ENCODE measurements at places on chromosomes 6 and 20.

GRCh38 chr6:35064290-35064689 lies 76.8 kb downstream of the TCP11 start:
- DNase-seq: no peak

- DNase-seq: no peak
Measured at GRCh38 chr20:47664068-47664437, 121.2 kb downstream of the SULF2 start.

- no peak for DNase-seq
Measured at GRCh38 chr6:166109608-166110007, 58.0 kb downstream of the TBXT start.

DNA sequence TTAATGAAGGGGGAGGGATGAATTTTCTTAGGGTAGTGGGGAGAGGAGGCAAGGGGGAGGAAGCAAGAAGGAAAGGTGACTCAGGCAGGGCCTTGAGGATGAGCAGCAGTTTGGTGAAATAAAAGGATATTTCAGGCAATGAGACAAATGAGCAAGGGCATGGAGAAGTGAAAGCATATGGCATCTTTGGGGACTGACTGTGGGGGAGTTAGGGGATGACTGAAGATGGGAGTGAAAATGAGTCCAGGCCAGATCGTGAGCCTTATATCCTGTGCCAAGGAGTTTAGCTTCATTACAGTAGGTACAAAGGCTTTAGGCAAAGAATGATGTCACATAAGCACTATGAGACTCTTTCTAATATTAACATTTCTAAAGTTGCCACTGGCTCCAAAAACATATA lies 51.9 kb downstream of the ILRUN start:
- DNase-seq: no peak

- DNase-seq: no peak
Measured at GRCh38 chr6:117110737-117111136, 154.6 kb upstream of the VGLL2 start.

- no peak for DNase-seq
Measured at GRCh38 chr6:53264337-53264736, 84.4 kb downstream of the ELOVL5 start.

GRCh38 chr6:34638834-34639736 lies 57.5 kb downstream of the ILRUN start:
- DNase-seq: no peak

GRCh38 chr20:45823949-45824835 lies 2.9 kb downstream of the TNNC2 start:
- DNase-seq: peak; percentile 20

GRCh38 chr20:44614525-44614924 lies 32.1 kb downstream of the PKIG start:
- no peak for DNase-seq

DNA sequence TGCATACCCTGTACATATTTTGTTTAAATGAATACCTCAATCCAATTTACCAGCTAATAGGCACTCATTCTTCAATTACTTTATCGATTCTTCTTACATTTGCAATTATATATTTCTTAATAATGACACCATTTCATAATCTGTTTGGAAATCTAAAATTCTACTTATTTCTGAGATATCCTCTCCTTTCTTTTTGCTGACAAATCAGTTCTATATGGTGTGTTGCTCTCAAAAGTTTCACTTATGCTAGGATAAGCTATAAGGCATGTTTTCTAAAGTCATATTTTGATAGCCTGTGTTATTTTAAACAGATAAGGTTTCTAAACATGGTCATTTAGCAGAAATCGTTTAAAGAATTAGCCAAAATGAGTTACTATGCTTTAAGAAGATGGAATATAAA lies 140.6 kb upstream of the GJE1 start:
- DNase-seq: no peak

DNA sequence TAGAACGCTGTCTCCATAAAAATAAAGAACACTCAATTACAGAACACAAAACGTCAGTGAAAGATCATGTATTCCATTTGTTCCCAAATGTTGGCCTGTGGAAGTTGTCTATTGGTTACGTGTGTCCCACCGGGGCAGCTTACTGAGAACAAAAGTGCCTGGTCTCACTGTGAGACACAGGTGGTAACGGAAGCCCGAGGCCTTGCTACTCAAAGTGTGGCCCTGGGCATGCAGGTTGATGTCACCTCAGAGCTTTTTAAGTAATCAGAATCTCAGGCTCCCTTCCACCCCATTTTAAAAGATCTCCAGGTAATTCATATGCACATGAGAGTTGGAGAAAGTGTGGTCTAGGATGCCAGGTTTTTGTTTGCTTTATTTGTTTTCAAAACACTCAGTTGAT lies 422.5 kb upstream of the OPRM1 start:
- no peak for DNase-seq

GRCh38 chr6:157620944-157621343 lies 202.1 kb upstream of the SNX9 start:
- no peak for DNase-seq

- DNase-seq: no peak
Measured at GRCh38 chr20:47785854-47786764, 828 bp upstream of the SULF2 start.

DNA sequence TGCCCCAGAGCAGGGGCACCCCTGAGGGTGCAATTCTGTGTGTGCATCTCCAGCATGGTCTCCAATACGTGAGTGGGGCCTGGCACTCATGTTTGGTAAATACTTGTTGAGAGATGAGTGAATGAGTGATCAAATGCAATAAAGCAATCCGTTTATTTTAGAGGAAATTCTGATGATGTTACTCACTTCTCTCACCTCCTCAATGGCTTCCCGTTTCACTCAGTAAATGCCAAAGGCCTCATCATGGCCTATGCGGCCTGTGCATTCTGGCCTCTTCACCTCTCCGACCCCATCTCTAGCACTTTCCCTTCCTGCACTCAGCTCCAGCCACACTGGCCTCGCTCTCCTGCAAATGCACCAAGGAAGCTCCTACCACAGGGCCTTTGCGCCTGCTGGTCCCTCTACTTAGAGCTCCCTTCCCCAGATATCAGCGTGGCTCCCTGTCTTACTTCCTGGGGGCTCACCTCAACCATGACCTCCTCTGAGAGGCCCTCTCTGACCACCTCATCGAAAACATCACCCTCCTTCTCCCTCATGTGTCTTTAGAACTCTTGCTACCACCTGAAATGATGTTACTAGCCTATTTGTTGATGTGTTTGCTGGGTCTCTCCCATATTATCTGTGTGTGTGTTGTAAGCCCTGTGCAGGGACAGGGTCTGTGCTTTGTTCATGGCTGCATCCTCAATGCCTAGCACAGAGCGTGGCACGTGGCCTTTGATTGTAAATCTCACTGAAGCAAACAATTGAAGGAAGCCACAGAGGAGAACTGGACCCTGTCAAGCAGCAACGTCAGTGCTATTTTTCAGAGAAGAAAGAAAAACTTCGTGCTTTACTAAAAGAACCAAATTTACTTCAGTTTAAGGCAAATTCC lies 42.6 kb downstream of the RAB44 start:
- DNase-seq: no peak

- no peak for DNase-seq
Measured at GRCh38 chr6:118506071-118506638, 41.9 kb upstream of the PLN start.

- no peak for DNase-seq
Measured at GRCh38 chr6:127366282-127367022, 23.0 kb upstream of the ECHDC1 start.

GRCh38 chr6:39520916-39521315 lies 198.4 kb upstream of the KCNK16 start:
- DNase-seq: no peak

DNA sequence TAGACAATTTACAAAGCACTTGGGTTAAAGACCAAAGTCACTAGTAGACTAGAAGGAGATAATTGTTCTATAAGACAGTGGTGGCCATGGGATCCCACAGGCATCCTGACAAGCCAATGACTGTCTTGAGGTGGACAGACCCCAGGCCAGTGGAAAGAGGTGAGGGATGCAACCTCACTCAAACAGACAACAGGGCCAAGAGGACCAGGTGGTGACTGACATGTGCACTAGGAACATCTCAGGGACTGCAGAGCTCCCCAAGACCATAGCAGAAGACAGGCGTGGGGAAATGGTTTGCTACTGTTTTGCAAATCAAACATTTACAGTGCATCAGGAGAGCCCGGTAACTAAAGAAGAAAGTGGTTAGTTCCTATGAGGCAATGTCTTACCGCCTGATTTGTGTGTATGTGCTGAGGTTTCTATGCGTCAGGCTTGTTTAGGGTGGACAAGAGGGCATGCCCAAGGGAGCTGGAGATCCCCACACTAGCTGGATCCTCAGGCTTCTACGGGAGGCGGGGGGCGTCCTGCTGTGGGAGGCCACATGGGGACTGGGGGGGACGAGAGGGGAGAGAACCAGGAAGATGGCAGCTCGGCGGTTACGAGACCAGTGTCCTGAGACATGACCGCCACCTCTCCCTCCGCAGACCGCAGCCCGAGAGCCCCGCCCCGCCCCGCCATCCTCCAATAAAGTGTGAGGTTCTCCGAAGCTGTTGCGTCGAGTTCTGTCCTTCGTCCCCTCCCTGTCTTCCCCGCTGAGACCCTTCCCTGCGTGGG lies 623 bp upstream of the MRPS26 start:
- DNase-seq: no peak

GRCh38 chr20:63740627-63741353 lies 1.2 kb downstream of the SLC2A4RG start:
- DNase-seq: no peak

DNA sequence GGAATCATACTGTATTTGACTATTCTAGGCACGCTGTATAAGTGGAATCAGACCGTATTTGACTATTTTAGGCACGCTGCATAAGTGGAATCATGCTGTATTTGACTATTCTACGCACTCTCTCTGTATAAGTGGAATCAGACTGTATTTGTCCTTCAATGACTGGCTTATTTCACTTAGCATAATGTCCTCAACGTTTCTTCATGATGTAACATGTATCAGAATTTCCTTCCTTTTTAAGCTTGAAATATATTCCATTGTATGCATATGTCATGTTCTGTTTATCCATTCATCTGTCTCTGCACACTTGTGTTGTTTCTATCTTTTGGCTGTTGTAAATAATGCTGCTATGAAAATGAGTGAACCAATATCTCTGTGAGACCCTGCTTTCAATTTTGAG lies 5.7 kb downstream of the CCDC170 start:
- no peak for DNase-seq

- DNase-seq: no peak
Measured at GRCh38 chr6:133980168-133980567, 27.1 kb downstream of the TBPL1 start.

DNA sequence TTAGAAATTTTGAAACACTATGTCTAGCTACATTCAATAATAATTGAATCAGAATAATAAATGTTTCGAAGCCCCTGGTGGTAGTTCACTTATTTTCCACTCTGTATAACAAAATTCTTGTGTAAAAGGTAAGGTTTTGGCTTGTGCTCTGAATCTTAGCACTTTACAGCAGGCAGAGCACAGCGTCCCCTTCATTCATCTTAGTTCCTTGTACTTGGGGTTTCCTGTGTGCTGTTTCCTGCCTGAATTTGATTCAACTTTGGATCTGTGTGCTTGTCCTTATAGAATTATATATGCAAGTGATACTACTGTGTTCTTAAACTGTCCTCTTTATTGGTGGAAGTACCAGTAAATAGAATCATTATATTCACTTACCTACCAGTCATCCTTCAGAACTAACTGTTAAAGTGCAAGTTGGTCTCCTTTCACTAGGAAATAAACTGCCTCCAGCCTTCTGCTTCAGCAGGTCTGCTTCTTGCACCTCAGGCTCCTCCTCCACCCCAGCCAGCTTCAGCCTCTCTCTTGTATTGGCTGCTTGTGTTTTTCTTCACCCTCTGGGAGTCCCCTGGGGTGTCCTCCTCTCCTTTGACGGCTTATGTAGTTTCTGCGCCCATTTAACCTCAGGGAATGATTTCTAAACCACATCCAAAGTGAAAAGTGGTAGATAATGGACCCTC lies 28.8 kb upstream of the TULP4 start:
- DNase-seq: no peak

GRCh38 chr6:108167449-108168089 lies 1.7 kb downstream of the NR2E1 start:
- no peak for DNase-seq

All from activated T-helper 1 cell treated with Interleukin-2 at 50 U/mL for 16 hours (primary cell).